ENCODE measurements at places on chromosomes 13 and 19. TPM values are rescaled to one million over a fixed set of nuclear protein-coding genes. Genes with fewer than 3 reads are reported as not detected.

GRCh38 chr19:35290381-35291127, 1.4 kb upstream of the MAG start:
- no peak for DNase-seq

DNA sequence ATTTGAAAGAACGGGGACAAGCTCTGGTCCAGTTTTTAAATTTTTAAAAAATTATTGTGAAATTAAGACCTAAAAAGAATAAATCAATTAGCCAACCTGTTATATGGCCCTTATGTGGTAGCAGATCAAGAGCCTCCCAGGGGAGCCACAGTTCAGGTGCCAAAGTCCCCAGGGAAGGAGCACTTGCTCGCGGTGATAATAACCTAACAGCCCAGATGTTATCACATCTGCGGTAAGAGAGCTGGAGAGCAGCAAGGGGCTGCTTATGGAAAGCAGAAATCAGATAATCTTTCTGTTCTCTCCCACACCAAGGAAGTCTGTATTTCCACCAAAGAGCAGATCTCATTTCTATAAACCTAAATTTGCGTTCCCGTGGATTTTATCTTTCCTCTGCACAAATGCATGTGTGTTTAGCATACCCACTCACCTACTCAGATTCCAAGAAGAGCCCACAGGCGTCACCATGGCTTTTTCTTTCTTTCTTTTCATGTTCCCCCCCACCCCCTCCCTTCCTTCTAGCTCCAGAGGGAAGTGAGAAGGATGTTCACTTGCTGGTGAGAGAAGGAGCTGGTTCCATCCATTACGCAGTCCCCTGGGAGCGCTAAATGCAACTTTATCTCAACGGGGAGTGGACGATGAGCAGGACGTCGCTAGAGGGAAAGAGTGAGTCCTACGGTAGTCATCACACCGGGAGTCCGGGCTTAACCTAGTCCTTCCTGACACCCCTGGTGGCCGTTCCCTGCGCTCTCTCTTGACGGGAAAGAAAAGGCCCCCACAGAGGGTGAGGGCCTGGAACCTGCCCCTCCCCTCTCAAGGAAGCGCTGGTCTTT, 1.6 kb upstream of the POU4F1 start:
- no peak for DNase-seq

DNA sequence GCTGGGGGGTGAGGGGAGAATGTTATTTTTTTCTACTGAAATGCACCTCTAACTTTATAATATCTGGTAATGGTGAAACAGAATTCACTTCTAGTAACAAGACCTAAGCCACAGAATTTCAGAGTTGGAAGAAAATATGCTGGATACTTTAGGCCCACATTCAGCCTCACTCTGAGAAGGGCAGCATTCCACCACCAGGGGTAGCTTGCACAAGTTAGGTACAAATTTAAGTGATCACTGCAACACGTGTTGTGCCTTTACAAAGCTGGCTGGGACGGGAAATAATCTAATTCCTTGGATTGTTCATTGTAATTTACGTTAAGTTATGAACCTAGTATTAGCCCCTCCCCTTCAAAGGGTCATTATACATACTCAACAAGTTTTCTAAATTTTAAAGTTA, 192.3 kb downstream of the RGCC start:
- no peak for DNase-seq

- DNase-seq: no peak
Measured at GRCh38 chr19:6766357-6767080, 716 bp downstream of the SH2D3A start.

DNA sequence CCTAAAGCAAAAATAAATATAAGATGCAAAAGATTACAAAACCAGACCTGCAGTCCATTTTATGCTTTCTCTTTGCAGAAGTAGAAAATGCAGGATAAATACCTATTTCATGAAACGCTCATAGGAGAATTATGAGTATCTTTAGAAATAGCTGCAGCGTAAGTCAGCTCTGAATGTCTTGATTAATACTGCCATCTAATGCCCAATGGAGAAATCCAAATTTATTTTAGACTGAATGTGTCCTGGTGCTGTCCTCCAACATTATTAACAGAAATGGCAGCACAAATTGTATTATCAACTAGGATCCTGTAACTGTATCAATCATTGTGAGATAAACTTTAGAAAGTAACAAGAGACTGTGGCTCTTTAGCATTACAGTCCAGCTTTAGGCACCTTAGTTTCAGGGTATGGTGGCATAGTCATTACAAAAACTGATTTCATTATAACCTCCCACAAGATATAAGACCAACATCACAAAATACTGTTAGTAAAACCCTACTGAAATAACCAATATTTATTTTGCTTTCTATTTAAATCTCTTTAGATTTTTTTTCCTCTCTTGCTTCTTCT, 162.1 kb upstream of the MIR17HG start:
- DNase-seq: no peak

DNA sequence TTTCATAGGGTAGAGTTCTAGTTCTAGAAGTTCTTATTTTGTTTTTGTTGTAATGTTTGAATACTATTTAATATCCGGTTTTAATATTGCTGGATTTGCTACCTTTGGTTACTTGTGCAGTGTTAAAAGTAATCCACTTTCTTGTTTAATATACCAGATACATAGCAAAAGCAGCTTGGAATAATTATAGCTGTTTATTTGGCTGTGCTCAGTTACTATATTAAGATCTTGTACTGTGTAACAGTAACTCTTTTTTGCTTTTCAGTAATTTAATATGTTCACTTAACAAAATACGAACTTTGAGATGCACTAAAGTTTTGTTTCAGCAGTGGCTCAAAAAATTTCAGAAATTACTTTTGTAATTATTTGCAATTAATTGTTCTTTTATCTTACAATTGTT, 50.9 kb downstream of the AKAP11 start:
- no peak for DNase-seq

- no peak for DNase-seq
Measured at GRCh38 chr13:49436890-49437289, 7.0 kb downstream of the CAB39L start.

DNA sequence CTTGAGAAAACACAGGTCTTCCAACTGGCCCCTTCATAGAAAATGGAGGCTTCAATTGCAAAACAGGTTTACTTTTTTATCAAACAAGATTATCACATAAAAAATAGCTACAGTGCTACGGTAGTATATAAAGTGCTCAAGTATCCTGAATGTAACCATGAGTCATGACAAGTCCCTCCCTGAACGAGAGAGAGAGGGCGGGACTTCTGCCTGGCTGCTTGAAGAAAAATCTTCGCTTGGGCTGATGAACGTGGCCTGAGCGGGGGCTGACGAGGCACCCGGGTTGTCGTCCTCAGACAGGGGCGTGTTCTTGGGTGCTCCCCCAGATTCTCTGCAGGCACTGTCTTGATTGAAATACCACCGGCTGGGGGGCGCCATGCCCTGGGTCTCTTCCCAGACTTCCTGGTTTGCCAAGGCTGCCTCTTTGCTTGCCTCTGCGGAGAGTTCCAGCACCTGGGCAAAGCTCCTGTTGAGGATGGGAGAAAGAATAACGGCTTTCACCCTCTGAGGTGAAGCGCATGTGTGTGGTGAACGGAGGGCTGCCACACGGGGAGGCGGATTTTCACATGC, 23.2 kb upstream of the CPAMD8 start:
- peak; percentile 22 for DNase-seq

GRCh38 chr13:27131906-27132305, 39.7 kb downstream of the USP12 start:
- no peak for DNase-seq

DNA sequence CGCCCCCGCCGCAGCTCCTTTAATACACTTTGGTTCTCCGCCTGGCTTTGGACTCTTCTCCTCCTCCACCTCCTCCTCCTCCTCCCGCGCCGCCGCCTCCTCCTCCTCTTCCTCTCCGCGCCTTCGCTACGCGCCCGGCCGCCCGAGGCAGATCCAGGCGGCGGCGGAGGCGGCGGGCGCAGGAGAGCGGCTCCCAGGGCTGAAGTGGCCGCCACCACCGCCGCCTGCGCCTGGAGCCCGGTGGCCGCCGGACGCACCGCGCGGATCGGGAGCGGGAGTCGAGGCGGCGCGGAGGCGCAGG, at the start of gene ZIC2:
ZIC2 (plus strand) TSS at position 50 of the 301 bp plus-strand sequence. CDS start 281 bp downstream, outside the sequence.
- no peak for DNase-seq

DNA sequence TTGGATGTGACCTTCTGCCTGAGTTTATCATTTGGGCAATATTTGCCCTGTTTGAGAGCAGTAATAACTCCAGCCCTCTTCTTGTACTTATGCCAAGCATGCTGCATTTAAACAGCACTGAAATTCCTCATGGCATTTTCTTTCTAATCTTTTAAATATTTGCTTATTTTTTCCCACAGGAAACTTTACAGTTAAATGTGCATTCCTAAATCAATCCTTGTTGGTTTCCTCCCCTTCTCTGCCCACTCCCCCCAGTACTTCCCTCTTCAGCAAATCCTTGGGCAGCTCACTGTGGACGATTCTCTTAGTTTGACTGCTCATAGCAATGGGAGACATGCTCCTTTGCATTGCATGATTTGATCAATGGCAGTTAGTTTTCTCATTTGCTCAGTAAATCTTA, 68.7 kb downstream of the RAP2A start:
- DNase-seq: no peak

GRCh38 chr19:46189971-46190888, 39.3 kb upstream of the IGFL1 start:
- no peak for DNase-seq

The RETN gene
- not detected for total RNA-seq

The ZNF154 gene
- 3.4 TPM for total RNA-seq

The ONECUT3 gene
- total RNA-seq: not detected

All from foreskin keratinocyte (primary cell).